Stimulated activated CD4-positive, alpha-beta T cell treated with anti-CD3 and anti-CD28 coated beads, Interleukin-4, amount 100 ng/mL, for 4 hours (primary cell): ENCODE measurements at places on chromosomes 6 and 20.

- DNase-seq = no peak
Measured at GRCh38 chr6:163401039-163401885, 13.3 kb upstream of the QKI start.

DNA sequence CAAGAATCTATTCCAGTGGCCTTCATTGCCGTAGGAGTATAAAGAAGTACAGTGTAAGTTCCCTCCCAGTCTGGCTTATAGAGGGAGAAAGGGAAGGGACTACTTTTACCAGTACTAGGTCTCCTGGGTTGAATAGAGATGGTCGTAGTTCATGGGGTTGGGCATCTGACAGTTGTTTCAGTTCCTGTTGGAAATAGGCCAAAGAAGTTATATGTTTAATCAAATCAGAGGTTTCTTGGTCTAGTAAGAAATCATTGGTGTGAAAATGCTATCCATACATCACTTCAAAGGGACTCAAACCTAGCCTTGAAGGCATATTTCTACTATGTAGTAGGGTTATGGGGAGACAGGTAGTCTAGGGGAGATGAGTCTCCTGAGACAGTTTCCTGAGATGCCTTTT, 45.6 kb upstream of the MAN1A1 start:
- no peak for DNase-seq

DNA sequence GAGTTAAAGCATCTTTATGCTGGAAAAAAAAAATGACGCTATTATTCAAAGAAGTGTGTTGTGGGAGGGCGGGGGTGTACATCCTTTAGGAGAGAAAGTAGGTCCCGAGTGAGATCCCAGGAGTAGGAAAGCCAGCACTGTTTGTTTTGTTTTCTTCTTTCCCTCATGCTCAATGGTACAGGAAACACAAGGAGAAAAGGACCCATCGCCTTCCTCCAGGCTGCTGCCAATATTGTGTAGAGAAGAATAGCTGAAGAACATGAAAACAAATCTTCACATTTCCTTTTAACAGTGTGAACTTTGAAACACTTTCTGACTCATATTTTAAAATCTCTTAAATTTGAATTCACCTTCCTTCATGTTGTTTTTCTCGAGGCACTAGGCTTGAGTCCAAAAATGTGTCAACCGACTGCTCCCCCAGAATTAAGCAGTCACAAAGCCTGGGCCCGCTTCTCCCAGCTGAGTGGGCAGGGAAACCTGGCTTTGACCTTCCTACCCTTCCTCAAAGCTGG, 22.3 kb downstream of the PPP1R16B start:
- no peak for DNase-seq

- no peak for DNase-seq
Measured at GRCh38 chr6:14770572-14770971, 475.3 kb upstream of the JARID2 start.

- DNase-seq = no peak
Measured at GRCh38 chr6:144397141-144397540, 112.0 kb downstream of the UTRN start.

DNA sequence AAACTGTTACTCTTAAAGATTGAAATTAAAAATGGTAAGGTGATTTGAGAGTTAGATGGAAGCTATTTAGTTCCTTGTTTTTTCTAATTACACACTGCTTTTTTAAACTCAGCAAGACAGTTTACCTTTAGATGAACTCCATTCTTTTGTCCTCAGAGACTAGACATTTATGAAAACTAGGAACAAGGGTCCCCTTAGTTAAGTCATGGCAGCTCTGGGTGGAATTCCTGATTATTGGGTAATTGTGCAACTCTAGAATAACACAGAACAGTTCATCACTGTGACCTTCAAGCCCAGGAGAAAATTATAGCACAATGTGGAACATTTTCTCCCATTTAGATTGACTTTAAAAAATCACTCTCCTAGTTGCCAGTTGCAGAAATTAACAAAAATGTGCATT, 251.7 kb downstream of the NKAIN2 start:
- DNase-seq = no peak

DNA sequence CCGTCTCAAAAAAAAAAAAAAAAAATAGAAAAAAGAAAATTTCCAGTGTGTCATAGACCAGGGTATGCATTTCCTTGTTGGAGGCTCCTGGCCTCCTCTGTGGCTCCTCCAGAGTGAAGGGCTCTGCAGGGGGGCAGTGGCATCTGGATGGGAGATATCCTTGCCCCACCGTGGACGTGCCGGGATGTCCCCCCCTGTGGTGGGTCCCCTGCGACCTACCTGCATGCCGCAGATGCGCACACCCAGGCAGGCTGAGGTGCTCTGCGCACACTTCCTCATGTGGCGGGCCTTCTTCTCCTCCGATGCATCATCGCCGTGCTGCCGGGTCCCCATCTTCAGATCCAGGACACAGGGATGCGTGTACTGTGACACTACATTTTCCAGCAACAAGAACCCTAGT, 13.7 kb upstream of the UQCC2 start:
- DNase-seq = no peak

DNA sequence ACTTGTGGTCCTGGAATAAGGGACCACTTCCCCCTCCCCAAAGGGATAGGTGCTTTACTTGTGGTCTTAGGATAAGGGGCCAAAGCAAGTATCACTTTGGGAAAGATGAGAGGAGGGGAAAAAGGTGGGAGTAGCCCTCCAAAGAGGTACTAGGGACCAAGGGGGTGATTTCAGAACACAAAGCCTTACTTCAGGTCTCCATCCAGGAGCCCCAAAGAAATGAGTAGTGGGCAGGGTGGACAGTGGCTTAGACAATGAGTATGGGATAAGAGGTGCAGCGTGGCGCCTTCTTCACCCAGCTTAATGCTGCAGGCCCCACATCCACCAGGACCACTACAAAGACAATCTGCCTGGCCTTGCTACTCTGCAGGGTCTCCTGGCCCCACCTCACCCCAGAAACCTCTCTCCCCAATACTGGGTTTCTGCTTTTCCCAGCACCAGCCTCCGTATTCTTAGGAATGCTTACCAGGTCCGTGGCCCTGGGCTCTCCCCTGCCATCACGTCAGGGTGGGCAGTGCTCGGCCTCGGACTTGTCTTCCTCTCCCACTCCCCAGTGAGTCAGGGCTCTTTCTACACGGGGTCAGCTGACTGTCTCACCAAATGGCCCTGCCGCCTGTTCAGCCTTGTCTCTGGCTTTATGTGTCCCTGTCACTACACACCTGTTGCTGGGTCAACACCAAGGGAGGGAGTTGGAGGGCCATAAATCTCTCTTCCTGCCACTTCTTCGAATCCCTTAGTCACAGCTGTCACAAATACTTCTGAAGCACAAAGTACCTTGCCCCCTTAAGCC, 3.1 kb downstream of the NNAT start:
- no peak for DNase-seq

GRCh38 chr20:35116258-35116657, 23.7 kb upstream of the TRPC4AP start:
- DNase-seq = no peak

DNA sequence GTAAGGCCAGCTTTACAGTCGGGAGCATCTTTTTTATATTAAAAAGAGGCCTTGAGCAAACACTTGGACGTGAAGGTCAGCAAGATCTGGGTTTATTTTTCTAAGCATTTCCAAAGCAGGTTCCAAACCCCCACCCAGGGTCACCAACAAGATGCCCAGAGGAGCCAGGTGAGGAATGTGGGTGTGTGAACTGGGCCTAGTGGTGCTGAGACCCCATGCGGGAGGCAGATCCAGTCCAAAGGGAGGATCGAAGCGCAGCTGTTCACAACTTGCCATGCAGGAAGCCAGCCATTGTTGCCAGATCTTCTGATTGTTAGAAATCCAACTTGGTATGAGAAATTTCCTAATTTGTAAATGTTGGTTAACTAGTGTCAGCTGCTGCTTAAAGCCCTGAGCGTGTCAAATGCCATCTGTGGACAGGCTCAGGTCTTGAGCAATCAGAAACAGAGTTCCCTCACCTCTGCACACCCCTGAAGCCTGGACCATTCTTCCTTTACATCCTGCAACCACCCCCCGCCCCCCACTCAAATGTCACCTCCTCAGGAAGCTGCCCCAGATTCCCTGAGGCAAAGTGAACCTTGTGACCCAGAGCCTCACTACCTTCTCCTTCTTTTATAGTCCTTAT, 46.5 kb downstream of the NFATC2 start:
- no peak for DNase-seq

- DNase-seq = no peak
Measured at GRCh38 chr20:49397525-49397924, 84.9 kb downstream of the KCNB1 start.

- DNase-seq = no peak
Measured at GRCh38 chr6:18978337-18979128, 591.4 kb downstream of the RNF144B start.

DNA sequence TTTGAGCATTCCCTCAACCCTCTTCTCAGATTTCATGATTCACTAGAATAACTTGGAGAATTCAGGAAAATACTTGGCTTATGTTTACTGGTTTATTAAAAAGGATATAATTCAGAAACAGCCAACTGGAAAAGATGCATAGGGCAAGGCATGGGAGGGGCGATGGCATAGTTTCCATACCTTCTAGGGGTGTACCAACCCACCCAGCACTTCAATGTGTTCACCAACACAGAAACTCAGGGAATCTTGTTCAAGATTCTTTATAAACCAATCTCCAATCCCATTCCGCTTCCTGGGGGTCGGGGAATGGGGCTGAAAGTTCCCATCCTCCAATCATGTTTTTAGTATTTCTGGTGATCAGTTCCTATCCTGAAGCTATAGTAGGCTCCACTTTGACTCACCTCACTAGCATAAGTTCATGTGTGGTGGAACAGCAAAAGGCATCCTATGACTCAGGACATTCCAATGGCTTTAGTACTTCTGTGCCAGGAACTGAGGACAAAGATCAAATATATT, 164.4 kb downstream of the SIM1 start:
- no peak for DNase-seq

DNA sequence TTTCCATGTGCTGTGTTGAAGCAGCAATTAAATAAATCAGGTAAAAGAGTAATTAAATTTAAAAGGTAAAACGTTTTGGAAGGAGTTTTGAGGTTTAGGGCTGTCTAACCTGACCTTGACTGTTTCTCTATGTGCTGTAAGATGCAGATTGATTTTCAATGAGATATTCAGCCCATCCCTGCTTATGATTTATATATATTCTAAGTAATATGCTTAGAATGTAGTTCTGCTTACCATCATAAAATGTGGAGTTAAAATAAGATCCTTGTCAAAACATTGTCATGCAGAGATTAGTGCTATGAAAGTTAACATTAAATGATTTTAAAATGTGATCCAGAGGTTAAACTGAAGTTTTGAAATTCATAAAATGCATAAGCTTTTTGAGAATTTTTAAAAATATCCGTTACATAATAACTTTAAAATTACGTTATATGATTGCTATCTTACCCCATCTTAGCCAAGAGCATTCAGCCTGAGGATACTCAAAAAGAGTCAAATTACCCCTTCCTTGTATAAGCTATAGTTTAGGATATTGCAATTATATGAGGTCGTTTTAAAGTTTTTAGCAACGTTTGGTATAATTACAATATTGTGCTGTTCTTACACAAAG, 122.5 kb downstream of the MTHFD1L start:
- no peak for DNase-seq

GRCh38 chr6:56933650-56934049, 21.3 kb upstream of the BEND6 start:
- no peak for DNase-seq

DNA sequence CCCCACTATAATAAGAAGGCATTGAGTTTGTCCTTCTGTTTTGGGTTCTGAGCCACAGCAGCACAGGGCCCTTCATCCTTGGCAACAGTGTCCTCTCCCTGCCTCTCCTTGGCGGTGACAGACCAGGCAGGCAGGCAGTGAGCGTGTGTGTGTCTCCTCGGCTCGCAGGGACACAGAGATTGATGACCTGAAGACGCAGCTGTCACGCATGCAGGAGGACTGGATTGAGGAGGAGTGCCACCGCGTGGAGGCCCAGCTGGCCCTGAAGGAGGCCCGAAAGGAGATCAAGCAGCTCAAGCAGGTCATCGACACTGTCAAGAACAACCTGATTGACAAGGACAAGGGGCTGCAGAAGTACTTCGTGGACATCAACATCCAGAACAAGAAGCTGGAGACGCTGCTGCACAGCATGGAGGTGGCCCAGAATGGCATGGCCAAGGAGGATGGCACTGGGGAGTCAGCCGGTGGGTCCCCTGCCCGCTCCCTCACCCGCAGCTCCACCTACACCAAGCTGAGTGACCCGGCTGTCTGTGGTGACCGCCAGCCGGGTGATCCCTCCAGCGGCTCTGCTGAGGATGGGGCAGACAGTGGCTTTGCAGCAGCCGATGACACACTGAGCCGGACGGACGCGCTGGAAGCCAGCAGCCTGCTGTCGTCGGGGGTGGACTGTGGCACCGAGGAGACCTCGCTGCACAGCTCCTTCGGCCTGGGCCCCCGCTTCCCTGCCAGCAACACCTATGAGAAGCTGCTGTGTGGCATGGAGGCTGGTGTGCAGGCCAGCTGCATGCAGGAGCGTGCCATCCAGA, 24.0 kb downstream of the SDCBP2 start:
- DNase-seq = no peak

GRCh38 chr6:47890326-47890875, 108.6 kb downstream of the OPN5 start:
- no peak for DNase-seq

DNA sequence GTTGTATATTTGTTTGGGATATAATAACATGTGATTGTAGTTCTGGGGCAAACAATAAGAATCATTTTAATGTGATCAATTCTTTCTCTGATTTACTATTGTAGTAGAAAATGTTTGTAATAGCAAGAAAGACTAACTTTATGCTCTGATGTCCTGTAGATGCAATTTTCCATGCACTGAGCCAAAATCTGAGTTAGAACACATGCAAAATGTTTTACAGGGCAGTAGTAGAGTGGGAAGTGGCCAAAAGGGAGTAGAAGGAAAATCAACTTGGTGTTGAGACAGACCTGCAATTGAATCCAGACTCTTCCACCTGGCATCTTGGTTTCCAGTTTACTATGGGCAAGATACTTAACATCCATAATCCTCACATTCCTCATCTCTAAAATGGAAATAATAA, 93.5 kb upstream of the BMP5 start:
- no peak for DNase-seq

GRCh38 chr6:143166247-143166695, 105.6 kb downstream of the AIG1 start:
- no peak for DNase-seq

DNA sequence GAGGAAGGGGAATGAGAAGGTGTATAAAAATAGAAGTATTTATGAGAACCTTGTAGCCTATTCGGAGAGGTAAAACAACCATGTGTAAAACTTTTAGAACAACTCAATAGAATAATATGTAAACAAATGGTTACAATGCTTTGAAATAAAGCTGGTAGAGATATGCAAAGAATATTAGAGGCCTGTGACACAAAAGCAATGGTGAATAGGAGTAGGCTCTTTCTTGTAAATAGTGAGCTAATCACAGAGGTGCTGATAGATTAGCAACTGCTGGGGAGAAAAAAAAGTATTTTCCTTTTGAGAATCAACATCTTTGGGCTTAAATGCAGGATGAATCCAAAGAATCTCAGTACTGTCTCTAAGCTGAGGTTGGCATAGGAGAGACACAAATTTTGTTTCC, 7.0 kb downstream of the TMEM200A start:
- no peak for DNase-seq

GRCh38 chr20:58296051-58296837, 13.3 kb upstream of the RAB22A start:
- DNase-seq = no peak

GRCh38 chr6:73747289-73747688, 51.3 kb downstream of the CD109 start:
- no peak for DNase-seq

- no peak for DNase-seq
Measured at GRCh38 chr6:168597471-168597875, 156.5 kb downstream of the SMOC2 start.

- no peak for DNase-seq
Measured at GRCh38 chr6:160979061-160979708, 12.4 kb upstream of the MAP3K4 start.

GRCh38 chr6:142459271-142459670, 157.5 kb downstream of the ADGRG6 start:
- no peak for DNase-seq
